ENCODE measurements at places on chromosomes 11 and 22. TPM values are rescaled to one million over a fixed set of nuclear protein-coding genes. Genes with fewer than 3 reads are reported as not detected.

Gene IRAG1
- total RNA-seq = 10.1 TPM

Gene SGSM1
- 1.9 TPM for total RNA-seq

Gene CYB5R3
- 87.5 TPM for total RNA-seq

Gene POU2AF1
- total RNA-seq = 5.6 TPM
